ENCODE measurements at places on chromosomes 6 and 20. TPM values are rescaled to one million over a fixed set of nuclear protein-coding genes. Genes with fewer than 3 reads are reported as not detected.
A peak's percentile ranks its signal among the peaks of the same experiment; 100 is the strongest.

DNA sequence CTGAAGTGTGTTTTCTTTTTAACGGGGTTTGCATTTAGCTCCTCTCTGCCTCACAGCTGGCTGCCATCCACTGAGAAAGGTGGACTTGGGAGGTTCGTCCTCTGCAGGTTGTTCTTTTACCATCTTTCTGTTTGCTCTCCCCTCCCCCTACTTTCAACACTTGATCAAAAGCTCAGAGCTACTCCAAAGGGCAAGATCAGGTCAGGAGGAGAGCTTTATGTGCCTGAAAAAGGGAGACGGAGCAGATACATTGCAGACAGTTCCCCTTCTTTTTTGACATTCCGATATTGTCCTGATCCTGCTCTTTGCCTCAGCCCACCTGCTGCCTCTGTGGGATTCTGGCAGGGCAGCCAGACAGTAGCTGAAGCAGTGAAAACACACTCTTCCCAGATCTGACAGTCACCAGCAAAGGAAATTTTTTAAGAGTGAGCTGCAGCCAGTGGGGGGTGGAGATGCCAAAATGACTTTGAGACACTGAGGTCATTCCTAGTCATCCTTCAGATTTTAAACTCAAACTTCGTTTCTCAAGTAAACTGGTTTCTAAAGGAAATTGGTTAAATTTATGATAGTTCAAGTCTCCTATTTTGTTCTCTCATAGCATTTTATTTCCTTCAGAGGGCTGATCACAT, 26.5 kb downstream of the SMLR1 start:
- DNase-seq = no peak

DNA sequence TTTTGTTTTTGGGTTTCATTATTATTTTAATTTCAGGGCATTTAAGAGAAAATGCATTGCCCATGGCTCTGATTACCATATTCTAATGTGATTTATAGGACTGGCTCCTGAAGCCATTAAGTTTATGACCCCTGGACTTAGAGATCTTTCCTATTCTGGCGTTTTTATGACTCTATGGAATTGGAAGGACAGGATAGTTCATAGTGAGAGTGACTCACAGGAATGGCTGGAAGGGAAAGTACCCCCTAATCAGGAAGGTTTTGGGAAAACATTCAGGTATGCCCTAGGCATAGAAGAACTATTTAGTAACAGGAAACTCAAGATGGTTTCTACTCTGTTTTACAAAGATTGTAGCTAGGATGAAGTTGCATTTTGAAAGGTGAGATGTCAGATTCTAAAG, 108.6 kb upstream of the SLC2A12 start:
- DNase-seq = no peak

Gene PSORS1C2
- total RNA-seq = not detected

DNA sequence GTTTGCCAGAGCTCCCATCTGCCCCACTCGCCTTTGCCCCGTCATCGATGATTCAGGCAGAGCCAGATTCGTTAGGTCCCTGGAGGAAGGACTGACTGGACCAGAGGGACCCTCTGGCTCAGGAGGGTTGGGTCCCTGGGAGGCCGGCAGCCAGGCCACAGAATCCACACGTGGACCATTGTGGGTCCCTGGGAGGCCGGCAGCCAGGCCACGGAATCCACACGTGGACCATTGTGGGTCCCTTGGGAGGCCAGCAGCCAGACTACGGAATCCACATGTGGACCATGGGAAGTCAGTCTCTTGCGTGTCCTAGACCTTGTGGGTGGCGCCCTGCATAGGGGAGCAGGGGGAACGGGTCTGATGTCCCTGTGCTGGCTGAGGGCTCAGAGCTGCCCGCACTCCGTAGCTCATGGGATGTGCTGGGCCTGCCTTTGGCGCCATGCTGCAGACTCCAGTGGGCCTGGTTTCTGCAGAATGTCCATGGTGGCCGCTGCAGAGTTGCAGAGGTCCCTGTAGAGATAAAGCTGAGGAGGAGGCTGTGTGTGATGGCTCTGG, 23.5 kb downstream of the UCKL1 start:
- DNase-seq = no peak

GRCh38 chr6:56803594-56803993, 151.3 kb upstream of the BEND6 start:
- DNase-seq = no peak

DNA sequence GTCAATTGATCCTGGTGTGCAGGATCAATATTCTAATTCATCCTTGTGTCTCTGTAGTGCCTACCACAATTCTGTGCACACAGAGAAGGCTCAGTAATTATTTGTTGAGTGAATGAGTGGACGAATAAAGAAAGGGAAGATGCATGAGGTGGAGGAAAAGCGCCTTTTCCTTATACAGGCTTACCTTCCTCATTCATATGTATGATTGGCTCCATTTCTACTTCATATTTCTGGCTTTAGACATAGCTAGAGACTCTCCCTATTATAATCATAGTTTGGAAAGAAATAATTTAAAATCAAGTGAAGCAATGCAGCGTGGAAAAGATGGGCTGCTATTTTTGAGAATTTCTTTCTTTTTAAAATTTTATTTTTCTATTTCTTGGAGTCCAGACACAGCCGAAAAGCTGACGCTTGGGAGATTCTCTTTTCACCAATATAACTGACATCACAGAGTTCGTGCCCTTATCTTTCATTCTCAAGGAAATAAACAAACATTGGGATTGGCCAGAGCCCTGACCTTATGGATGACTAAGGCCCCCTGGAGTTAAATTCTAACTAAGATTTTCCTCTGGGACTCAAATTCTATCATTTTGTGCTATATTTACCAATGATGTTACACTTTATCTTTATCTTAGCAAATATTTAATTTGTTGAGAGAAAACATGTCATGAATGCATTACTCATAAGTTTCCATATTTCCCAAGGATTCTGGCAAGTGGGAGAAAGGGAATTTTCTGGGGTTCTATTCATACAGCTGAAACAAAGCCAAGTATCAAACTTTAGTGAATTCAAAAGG, 48.1 kb downstream of the PRL start:
- DNase-seq = no peak

Gene TFAP2C
- total RNA-seq = 0.16 TPM

Gene HCRTR2
- not detected for total RNA-seq

DNA sequence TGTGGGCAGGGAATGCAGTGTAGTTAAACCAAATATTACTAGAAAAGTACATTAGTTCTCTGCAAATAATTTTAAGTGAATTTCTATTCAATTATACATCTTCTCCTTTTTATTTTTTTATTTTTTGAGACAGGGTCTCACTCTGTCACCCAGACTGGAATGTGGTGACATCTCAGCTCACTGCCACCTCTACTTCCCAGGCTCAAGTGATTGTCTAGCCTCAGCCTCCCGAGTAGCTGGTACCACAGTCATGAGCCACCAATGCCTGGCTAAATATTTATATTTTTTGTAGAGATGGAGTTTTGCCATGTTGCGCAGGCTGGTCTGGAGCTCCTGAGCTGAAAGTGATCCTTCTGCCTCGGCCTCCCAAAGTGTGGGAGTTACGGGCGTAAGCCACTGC, 76.1 kb downstream of the ITCH start:
- DNase-seq = no peak

- DNase-seq = no peak
Measured at GRCh38 chr6:113755449-113756289, 101.5 kb upstream of the MARCKS start.

GRCh38 chr6:118764766-118765165, 113.4 kb upstream of the CEP85L start:
- DNase-seq = no peak

GRCh38 chr6:35237476-35237875, 22.1 kb upstream of the ZNF76 start:
- no peak for DNase-seq

DNA sequence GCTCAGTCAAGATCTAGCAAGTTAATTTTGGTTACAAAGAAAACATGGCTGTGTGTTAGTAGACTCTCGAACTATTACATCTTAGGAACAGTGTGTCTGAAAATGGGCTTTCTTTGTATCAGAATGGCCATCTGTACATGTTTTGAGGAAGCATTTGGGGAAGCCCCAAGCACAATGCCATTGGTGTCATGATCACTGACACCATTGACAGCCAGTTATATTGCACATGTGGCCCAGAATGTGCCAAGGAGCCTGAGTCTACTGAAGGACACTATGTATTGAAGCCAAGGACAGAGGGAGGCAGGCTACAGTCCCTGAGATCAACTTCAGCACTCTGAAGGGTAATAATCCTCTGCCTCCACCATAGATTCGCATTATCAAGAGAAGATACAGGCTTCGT, 12.6 kb upstream of the FAM50B start:
- no peak for DNase-seq

DNA sequence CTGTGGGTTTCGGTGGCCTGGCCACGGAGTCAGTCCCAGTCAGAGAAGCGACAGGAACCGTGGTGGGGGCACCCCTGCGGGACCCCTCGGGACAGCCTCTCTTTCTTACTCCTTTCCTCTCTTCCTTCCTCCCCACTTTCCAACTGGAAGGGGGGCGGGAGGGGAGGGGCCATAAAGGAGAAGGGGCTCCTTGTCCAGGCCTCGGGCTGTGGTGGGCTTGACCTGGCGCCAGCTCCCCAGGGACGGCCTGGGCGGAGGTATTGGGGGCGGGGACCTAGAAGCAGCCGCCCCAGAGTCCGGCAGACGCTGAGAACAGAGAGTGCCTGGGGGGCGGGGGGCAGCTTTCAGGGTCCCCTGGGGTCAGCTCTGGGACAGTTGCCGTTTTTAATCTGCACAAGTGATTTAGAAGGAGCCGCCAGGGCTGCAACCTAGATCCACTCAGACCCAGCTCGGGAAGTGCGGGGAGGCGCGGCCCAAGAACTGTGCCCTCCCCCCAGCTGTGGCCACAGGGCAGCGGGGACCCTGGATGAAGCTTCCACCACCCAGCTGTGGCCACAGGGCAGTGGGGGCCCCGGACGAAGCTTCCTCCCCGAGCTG, 6.4 kb upstream of the ABHD16B start:
- DNase-seq = peak; percentile 76

Gene ECT2L
- total RNA-seq = 0.70 TPM

DNA sequence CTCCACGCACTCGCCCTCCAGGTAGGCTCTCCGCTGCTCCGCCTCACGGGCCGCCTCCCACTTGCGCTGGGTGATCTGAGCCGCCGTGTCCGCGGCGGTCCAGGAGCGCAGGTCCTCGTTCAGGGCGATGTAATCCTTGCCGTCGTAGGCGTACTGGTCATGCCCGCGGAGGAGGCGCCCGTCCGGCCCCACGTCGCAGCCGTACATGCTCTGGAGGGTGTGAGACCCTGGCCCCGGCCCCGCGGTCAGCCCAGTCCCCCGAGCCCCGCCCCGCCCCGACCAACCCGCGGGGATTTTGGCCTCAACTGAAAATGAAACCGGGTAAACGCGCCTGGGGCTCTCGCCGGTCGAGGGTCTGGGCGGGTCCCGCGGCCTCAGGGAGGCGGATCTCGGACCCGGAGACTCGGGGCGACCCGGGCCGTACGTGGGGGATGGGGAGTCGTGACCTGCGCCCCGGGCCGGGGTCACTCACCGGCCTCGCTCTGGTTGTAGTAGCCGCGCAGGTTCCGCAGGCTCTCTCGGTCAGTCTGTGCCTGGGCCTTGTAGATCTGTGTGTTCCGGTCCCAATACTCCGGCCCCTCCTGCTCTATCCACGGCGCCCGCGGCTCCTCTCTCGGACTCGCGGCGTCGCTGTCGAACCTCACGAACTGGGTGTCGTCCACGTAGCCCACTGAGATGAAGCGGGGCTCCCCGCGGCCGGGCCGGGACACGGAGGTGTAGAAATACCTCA, 598 bp downstream of the HLA-B start:
- DNase-seq = peak; percentile 56

GRCh38 chr6:26045065-26045927, 41.9 kb upstream of the HFE start:
- DNase-seq = peak; percentile 66

DNA sequence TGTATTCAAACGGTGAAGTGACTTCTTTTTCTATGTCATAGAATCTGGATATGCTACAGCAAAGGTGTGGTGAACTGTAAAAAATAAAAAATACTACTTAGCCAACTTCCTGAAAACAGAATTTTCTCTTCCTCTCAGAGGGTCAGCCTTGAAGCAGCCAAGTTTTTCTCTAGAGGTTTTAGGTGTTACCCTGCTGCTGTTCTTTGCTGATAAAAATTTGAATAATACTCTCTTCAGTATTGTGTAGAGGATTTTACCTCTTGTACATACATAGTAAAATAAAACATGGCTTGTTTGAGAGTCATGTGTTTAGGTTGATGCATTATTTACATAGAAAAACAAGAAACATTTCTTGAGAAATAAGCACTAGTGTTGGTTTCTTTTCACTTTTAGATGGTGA, 458.4 kb downstream of the TBC1D32 start:
- no peak for DNase-seq

DNA sequence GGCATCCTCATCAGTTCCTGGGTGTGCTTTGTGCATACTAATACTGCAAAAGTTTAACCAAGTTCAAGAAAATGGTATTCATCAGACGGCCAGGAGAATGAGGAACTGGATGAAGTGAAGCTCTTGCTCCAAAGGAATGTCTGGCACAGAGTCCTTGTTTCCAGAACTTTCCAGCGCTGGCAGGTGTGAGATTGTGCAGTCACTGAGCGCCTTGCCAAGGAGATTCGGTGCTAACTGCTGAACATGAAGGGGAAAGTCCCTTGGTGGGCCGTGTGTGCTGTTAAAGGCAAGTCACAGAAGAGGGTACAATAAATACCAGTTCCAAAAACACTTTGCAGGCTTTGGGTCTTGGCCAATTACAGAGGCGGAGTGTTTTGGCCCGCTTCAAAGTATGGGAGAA, 262.3 kb upstream of the SOX4 start:
- no peak for DNase-seq

DNA sequence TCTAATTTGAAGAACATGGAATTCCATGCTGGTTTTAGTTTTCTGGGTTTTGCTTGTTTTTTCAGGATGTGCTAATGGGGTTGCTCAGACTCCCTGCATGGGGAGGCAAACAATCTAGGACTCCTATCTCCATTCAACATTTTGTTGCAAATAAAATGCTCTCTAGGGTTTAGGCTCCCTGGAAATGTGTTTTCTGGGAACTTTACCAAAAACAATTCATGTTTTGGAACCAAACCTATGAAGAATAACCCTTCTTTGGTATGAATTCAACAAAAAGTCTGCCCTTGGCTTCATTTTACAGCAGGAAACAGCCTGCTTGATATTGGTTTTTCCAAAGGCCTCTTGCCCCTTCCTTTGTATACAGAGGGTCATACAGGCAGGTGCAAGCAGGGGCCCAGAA, 217.7 kb downstream of the FOXA2 start:
- no peak for DNase-seq

Gene HLA-C
- total RNA-seq = 156 TPM

Gene SNAI1
- 0.81 TPM for total RNA-seq

Gene EPHA7
- total RNA-seq = 2.4 TPM

Gene ACSS1
- total RNA-seq = 143 TPM

Gene NOL4L
- total RNA-seq = 3.5 TPM

GRCh38 chr6:136084403-136084802, 165.7 kb downstream of the MTFR2 start:
- DNase-seq = no peak
